Stimulated activated naive CD8-positive, alpha-beta T cell treated with anti-CD3 and anti-CD28 coated beads, Interleukin-15, amount 100 ng/mL, for 72 hours (primary cell): ENCODE measurements at places on chromosomes 12 and 14.

DNA sequence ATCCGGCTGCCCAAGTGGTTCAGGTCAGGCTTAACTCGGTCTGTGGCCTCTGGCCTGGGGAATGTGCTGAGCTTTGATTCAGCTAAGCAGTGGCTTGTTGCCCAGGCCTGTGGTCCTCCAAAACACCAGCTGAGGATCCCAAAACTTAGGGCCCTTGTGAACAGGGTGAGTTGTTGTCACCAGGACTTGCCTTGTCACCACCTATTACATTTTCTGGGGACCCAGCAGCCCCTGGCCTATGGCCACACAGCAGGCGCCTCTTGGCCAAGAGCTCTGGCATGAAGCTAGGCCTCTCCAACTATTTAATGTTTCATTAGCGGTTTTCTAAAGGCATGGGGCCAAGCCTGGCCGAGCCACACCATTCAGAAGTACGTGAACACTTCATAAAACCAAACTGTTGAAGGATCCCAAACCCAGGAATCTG, 343.7 kb downstream of the CACNA1C start:
- no peak for DNase-seq

- no peak for DNase-seq
Measured at GRCh38 chr12:25051171-25051570, 102.3 kb upstream of the BCAT1 start.

DNA sequence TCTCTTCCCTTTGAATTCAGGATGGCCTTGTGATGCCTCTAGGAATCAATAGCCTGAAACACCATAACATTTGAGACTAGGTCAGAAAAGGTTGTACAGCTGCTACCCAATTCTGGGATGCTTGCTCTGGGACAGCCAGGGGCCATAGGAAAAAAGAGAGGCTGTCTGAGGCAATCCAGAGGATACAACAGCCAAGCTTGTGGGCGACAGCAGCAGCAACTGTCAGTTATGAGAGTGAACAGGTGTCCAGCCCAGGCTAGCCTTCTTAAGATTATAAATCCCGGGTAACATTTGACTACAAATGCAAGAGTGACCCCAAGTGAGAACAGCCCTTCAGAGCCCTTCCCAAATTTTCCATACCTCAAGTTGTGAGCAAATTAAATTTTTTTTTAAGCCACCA, 11.1 kb downstream of the DCN start:
- DNase-seq, result no peak

- DNase-seq, result no peak
Measured at GRCh38 chr14:66293533-66294105, 192.6 kb upstream of the CCDC196 start.

GRCh38 chr12:108722992-108723766, 8.1 kb downstream of the CORO1C start:
- DNase-seq, result no peak

DNA sequence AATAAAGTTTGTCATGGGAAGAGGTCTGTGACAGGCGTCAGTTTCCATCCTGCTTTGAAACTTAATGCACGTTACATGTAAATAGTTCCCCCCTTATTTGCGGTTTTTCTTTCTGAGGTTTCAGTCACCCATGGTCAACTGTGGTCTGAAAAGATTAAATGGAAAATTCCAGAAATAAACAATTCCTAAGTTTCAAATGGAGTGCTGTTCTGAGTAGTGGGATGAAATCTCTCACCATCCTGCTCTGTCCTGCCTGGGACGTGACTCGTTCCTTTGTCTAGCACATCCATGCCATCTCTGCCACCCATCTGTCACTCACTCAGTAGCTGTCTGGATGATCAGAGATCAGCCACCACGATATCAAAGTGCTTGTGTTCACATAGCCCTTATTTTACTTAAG, 51.3 kb upstream of the DICER1 start:
- no peak for DNase-seq

GRCh38 chr12:47394070-47394469, 311.8 kb downstream of the RPAP3 start:
- DNase-seq, result no peak

DNA sequence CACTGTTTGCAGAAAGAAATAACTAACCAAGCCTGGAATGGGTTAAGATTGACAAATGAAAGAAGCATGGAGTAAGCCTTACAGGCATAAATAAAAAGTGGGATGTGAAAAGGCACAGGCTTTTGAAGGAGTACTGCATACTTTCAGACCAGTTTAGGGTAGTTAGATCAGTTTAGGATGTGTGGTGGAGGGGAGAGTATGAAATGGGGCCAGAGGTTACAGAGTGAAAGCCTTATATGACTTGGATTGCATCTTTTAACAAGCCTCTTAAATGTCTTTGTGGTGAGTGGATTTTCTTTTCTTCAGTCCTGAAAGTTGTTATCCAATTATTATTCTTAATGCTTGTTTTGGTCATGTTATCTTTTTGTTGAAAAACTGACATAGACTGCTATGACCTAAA, 52.2 kb upstream of the TRHDE start:
- no peak for DNase-seq
